Aortic smooth muscle cell (primary cell): ENCODE measurements at places on chromosomes 7 and 10. TPM values are rescaled to one million over a fixed set of nuclear protein-coding genes. Genes with fewer than 3 reads are reported as not detected.

SPDYE2B gene
- not detected in 2 replicates for total RNA-seq

IDI2 gene
- total RNA-seq = not detected in 2 replicates

PI4K2A gene
- 23.3 and 25.0 TPM in 2 replicates for total RNA-seq

ITIH5 gene
- total RNA-seq = 0.13 and 0.19 TPM in 2 replicates

ZNF425 gene
- 2.8 TPM in 2 replicates for total RNA-seq

DRGX gene
- total RNA-seq = not detected in 2 replicates

FXYD4 gene
- not detected in 2 replicates for total RNA-seq

TMEM176A gene
- not detected in 2 replicates for total RNA-seq

CTBP2 gene
- total RNA-seq = 51.7 and 64.5 TPM in 2 replicates

AGFG2 gene
- 6.0 and 9.1 TPM in 2 replicates for total RNA-seq

CYP3A4 gene
- total RNA-seq = not detected in 2 replicates

DLX6 gene
- total RNA-seq = not detected in 2 replicates

MACC1 gene
- total RNA-seq = under 0.01 and 0.06 TPM in 2 replicates
